ENCODE measurements at places on chromosomes 12 and 14.

DNA sequence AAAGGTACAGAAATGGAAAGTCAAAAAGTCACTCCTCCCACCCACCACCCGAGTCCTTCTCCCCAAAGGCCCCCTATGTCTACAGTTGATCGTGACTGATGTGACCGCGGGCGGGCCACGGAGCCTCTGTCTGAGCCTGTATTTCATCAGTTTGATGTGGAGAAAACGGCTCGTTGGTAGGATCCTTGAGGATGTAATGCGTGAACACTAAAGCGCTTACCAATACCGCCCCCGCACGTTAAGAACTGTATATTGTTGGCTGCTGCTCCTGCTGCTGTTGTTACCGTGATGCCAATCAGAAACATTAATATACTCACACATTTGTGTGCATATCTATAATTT lies 24.6 kb upstream of the UBC start:
- no peak for DNase-seq

DNA sequence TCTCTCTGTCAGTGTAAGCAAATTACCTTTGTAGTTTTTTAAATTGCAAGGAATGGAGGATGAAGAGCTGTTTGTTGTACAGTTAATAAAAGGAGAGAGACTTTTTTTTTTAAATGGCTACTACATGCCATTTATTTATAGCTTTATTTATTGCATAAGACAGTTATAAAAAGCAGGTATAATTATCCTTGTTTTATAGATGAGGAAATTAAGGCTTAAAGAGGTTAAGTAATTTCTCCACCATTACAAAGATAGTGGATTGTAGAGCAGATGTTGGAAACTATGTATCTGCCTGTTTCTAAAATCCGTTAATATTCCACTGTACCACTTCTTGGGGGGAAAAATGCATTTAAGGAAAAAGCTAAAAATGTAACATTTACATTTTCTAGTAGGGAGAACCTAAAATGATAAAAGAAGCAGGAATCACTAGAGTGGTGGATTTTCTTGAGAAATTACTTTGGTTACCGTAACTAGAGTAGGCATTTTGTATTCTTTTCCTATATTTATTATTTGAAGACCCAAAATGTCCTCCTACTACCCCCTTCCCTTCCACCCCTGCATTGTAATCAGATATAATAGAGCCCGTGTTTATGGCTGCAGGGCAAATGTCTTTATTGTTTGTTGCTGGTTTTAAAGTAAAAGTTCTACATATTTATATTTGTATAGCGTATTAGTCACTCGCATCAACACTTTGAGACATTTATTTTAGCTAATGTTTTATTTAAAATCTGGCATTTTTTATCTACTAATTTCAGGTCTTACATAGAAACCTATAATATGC lies 2.3 kb downstream of the SNAPC1 start:
- no peak for DNase-seq

DNA sequence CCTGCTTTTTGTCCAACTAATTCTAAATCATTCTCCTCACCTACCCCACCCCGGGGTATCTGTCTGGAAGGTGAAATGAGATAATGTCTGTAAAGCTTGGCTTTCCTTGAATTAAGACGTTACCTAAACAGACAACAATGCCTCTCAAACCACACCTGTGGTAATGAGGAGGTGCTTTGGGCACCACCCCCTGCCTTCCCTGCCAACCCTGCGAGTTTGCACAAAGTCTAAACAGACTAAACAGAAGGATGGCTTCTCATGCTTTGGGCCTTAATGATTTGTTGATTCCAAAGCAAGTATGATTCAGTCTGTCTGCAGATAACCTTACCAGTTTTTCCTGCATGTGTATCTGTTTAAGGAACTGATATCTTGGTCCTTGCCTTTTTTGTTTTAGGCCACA lies 82.4 kb downstream of the ZFC3H1 start:
- no peak for DNase-seq

- DNase-seq = peak; percentile 30
Observed at GRCh38 chr12:71636704-71637115, 26.9 kb downstream of the ZFC3H1 start.

- DNase-seq = no peak
Observed at GRCh38 chr14:71529848-71530247, 402.4 kb upstream of the RGS6 start.

- no peak for DNase-seq
Observed at GRCh38 chr14:23366426-23366921, 1.5 kb upstream of the EFS start.

- no peak for DNase-seq
Observed at GRCh38 chr12:56155256-56155845, 2.8 kb upstream of the MYL6 start.

GRCh38 chr12:13472690-13473089 lies 276.2 kb downstream of the EMP1 start:
- DNase-seq = peak; percentile 63

DNA sequence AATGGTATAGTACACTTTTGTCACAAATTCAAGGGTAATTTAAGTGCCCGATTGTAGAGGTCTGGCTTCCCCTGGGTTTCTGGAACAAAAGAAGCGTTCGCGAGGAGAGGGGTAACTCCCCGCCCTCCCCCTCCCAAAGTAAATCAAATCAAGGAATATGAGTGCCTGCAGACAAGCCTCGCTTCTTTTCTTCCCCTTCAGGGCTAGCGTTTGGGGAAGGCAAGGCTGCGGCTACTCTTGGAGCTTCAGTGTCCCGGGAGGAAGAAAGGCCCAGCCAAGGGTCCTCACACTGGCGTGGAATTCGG lies 456 bp upstream of the TMPO start:
- no peak for DNase-seq

GRCh38 chr14:101044741-101045140 lies 141.2 kb upstream of the RTL1 start:
- DNase-seq = no peak

All from GM12864 (cell line).